ENCODE measurements at places on chromosomes 12 and 14.

DNA sequence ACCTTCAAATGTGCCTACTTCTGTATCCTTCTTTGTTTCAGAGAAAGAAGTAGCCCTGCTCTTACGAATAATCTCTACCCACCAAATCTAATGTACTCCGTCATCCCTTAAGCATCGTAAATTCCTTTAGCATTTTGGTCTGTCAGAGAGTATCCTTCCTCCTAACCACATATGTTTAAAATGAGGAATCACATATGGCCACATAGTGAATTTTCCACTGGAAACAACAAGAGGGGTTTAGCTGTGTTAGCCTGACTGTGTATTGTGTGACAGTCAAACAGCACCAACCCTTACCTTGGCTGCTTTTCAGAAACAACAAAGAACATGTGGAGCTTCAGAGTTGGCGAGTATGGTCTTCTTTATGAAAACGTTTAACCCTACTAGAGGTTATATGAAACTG, 5.5 kb downstream of the LUM start:
- no peak for DNase-seq

DNA sequence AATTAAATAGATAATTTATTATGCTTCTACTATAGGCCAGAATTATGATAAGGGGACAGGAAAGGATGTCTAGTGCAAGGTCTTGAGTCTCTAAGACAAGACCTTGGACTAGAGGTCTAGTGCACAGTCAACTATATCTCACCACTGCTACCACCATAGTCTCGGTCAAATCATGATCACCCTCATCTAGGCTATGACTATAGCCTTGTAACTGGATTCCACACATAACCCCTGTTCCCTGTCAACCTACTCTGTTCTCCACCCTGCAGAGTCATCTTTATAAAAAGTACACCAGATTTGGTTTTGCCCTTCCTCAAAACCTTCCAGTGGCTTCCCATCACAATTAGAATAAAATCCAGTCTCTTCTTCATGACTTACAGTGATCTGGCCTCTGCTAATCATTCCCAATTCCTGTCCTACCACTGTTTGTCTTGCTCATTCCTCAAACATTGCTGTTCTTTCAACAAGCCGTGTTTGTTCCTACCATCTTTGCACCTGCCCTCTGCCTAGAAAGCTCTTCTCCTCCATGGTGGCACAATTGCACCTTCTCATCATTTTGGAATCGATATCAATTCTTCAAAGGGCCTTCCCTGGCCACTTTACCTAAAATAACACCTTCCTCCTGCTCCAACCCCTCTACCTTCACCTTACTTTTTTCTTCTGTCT, 169.4 kb downstream of the FOXN3 start:
- DNase-seq, result no peak

DNA sequence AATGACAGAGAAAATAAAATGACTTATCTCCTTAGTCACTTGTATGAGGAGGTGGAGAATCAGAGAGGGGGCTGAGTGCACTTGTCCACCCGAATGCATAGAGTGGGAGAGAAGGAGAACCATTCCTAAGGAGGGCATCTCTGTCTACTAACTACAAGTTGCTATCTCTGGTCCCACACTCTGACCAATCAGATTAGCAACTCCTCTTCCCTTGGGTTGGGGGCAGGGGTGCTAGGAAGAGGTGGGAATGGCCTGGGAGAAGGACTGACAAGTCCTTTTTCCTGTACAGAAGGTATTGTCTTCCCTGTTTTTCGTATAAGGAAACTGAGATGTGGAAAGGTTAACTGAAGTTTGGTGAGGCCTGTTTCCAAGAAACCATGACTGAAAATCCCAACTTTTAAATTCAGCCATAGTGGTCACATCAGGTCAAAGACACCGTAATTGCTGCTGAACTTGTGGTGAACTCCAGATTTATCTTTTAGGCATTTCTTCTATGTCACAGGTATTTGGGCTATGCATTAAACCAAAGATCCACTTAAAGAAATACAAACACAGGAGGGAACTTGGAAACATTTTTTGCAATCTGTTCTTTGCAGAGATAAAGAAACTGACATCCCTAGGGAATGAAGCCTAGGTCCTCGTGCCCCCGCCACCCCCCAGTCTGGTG, 207.8 kb downstream of the CRADD start:
- no peak for DNase-seq

DNA sequence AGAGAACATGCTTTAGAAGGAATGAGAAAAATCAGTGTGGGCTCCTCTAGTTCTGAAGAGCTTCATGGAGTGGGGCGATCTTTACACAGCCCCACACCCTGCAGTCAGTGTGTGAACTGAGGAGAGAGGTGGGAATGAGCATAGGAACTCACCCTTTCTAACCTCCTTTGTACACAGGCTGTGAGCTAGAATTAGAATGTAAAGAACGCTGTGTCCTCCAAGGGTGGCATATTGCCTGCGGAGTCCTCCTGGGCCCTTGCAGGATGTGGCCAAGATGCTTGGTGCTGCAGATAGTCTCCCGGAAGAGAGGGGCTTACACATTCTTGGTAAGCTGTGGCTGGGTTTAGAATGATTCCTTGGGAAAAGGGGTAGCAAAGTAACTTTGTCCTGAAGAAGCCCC, 43.9 kb downstream of the NINJ2 start:
- DNase-seq, result no peak

DNA sequence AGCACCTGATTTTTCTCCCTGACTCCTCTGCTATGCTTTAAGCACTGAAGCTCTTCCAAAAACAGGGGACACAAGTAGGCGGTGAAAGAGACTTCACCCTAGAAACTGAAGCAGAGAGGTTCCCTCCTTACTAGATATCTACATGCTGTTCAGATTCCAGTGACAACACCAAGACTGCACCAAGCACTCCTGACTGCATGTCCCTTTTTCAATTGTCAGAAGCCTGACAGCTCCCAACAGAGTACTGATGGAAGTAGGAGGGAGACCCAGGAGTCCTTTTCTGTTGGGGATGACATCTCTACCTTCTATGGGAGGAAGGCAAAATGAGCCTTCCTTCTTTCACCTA, 10.4 kb downstream of the DCTN2 start:
- DNase-seq, result no peak

DNA sequence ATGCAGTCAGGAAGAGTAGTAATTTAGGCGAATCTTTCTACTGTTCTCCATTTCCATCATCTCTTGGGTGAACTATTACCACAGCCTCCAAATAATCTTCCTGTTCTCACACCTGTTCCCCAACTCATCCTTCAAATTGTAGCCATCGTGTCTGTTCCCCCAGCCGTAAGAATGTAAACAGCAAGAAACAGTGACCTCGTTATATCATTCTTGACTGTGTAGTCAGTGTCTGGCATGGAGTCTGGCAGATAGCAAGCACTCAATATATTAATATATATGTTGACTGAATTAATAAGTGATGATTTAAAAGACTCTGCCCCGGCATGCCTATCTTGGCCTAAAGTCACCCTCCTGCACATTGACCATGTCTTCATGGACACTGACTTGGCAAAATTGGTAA, 20.3 kb downstream of the PDE6H start:
- DNase-seq, result no peak

DNA sequence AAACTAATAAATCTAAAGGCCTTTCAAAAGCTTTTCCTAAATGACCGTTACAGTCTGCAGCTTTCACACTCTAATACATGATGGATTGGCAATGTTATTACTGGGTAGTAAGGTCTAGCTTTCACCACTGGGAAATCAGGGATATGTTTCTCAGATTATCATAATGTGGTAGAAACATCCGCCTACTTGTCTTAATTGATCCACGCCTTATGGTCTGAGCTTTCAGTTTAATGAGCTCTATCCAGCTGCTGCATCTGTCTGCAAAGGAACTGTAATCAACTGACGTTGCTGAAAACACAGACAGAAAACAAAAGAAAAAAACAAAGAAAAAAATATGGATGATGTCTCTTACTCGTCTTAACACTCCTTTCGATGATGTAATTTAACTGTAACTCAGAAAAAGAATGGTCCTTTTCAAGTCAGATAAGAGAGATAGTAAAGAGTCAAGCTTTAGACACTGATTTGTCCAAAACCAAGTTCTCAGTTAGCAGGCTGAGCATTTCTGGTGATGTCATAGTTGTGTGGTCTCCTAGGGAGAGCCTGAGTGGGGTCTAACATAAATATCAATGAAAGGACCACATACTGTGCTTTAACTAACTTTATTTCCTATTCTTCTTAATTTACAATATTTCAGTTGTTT, 85.9 kb downstream of the C2CD5 start:
- DNase-seq, result no peak

GRCh38 chr12:68451261-68452077, 119.3 kb upstream of the MDM1 start:
- DNase-seq, result peak; percentile 12

GRCh38 chr12:103645202-103645601, 58.1 kb downstream of the STAB2 start:
- no peak for DNase-seq

- DNase-seq, result no peak
Measured at GRCh38 chr14:98714626-98715425, 557.2 kb downstream of the BCL11B start.

DNA sequence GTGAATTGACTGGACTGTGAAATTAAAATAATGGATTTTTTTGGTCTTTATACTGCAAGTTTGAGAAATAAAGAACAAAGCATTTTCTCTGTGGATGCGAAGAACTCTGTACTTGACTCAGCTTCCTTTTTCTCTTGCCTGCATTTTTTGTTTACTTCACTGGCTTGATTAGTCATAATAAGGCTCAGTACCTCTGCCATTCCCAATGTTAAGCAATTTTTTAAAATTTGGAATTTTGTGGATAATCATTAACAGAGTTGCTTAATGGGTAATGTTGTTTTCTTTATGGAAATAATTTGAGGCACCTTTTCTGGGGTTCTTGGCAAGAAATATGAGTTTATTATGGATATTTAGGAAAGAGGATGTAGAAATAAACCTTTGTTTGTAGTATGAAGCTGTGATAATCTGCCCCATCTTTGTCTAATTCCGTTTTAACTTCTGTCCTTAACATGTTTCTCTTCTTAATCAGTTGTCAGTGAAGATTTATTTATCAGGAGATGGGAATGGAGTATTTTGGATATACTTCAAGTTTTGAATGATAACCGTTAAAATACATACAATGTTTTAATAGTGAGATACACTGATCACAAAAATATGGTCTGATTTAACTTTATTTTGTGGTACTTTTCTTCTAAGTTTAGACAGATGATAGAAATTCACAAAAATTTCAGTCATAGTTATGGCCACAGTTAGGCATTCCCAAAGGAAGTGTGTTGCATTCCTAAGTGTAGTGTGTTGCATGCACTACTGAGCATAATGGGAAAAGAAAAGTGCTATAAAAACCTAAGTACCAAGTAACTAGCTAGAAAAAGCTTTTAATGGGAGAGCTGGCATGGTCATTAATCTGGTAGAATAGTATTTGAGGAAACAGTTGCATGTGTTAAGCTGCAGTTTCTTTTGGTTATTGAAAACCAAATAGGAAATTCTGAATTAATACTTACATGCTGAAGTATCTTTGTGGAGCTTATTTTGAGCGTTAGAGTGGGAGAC, 27.7 kb downstream of the WNK1 start:
- no peak for DNase-seq

Data from stimulated activated CD4-positive, alpha-beta T cell treated with anti-CD3 and anti-CD28 coated beads, TNF-alpha, amount 100 ng/mL, for 24 hours (primary cell).